ENCODE measurements at places on chromosomes 1 and 21. TPM values are rescaled to one million over a fixed set of nuclear protein-coding genes. Genes with fewer than 3 reads are reported as not detected.

The ARMH1 gene
- 17.4 TPM for total RNA-seq

The DNAJC6 gene
- 7.3 TPM for total RNA-seq

The DCST1 gene
- total RNA-seq, result 4.5 TPM

The BMP8B gene
- total RNA-seq, result 5.6 TPM

The CNTN2 gene
- 17.2 TPM for total RNA-seq

The C8B gene
- total RNA-seq, result 0.25 TPM

The RGS8 gene
- 3.1 TPM for total RNA-seq

The NPR1 gene
- total RNA-seq, result 2.5 TPM

The SMIM11 gene
- 5.0 TPM for total RNA-seq

The ZNF644 gene
- 73.8 TPM for total RNA-seq

The TMPRSS3 gene
- total RNA-seq, result 0.56 TPM

The CD244 gene
- 2.3 TPM for total RNA-seq

The VSIG8 gene
- total RNA-seq, result 0.55 TPM

The PPIAL4G gene
- total RNA-seq, result not detected

The NR1I3 gene
- total RNA-seq, result 0.31 TPM

The KRTAP19-3 gene
- total RNA-seq, result not detected

The P3H1 gene
- total RNA-seq, result 66.1 TPM

The PRAMEF6 gene
- not detected for total RNA-seq

The PDZK1 gene
- total RNA-seq, result 1.5 TPM

The TTC22 gene
- total RNA-seq, result 0.94 TPM

All from testis (tissue), 5 donors.